Frontal cortex (tissue), 4 donors: ENCODE measurements at places on chromosomes 12 and 14.

DNA sequence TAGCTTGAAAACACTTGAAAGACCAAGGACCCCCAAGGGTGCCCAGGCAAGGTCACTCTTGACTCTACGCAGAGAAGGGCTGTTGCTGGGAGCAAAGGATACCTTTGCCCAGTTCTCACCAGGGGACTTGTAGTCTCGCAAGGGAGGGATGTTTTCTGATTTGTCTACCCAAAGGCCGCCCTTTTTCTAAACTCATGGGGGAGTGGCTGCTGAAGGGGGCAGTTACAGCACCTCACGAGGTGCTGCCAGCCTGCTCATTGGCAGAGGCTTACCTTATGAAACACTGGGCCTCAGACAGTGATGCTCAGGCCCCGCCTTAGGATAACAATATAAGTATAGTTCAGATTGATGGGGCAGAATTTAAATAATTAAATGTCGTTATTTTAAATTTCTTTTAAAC lies 107.0 kb downstream of the ETV6 start:
- no peak for DNase-seq

DNA sequence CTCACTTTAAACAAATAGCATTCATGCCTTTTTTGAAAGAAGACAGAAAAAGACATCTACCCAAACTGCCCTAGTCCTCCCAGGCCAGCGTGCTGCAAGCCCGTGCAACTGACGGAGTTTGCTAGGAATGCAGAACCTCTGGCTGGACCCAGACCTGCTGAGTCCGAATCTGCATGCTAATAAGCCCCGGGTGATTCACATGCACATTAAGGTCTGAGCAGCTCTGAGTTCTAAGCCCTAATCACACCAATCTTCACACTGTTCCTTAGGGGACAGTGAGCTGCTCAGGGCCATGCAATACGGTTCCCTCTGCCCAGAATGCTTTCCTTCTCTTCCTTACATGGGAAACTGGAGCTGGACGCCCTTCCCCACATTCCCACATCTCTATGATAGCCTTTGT lies 25.2 kb downstream of the HAL start:
- no peak for DNase-seq

- no peak for DNase-seq
Measured at GRCh38 chr14:95337041-95337595, 17.4 kb upstream of the CLMN start.

- DNase-seq = peak; percentile 61
Measured at GRCh38 chr14:34300882-34301734, 160.9 kb downstream of the SPTSSA start.

DNA sequence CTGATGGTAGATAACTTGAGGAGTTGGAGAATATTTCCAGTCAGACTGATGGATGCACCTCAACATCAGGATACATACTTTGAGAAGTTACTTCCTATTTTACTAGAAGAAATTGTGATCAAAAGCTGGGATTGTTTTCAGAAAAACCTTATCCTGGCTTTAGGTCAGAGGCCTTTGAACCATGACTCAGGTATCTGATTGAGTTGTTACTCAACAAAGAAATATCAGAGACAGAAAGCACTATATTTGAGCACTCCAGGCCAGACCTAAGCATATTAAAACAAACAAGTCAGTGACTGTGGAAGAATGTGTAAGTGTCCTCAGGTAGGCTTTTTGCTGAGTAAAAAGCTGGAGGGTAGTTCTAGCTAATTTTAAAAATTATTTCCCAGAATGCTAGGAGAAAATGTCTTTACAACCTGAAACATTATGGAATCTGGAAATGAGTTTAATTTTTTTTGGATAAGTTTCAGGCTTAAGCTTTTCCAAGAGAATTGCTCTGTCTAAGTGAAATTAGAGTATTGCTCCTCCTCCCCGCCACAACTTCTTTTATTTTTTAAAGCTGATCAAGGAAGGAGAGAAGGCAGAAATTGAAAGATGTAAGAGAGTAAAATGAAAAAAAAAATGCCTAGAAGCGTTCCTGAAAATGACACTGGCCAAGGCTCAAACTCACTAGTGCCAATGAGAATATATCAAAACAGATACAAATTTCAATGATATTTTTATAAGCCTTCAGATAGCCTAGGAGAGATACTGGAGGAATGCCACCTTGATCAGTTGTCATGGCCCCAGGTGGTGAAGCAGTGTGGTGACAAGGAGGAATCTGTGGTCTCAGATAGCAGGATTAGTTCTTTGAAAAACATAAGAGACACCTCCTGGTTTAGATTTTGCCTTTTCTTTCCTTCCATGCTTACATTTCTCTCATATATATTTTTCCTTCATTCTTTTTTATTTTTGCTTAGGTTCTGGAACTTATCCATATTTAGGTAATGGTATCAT lies 790.3 kb downstream of the TMTC2 start:
- no peak for DNase-seq

- no peak for DNase-seq
Measured at GRCh38 chr12:88310666-88311065, 168.6 kb downstream of the TMTC3 start.

- DNase-seq = no peak
Measured at GRCh38 chr12:116878567-116879508, 2.4 kb downstream of the HRK start.

GRCh38 chr12:45623940-45624339 lies 105.6 kb upstream of the ARID2 start:
- no peak for DNase-seq
